ENCODE measurements at places on chromosomes 2 and 18.

- DNase-seq: no peak
Measured at GRCh38 chr2:126616606-126617069, 39.3 kb upstream of the GYPC start.

GRCh38 chr2:230129343-230129742 lies 60.6 kb upstream of the SLC16A14 start:
- DNase-seq: no peak

- no peak for DNase-seq
Measured at GRCh38 chr2:16258350-16258749, 318.0 kb downstream of the MYCN start.

- no peak for DNase-seq
Measured at GRCh38 chr2:26740346-26740745, 23.7 kb upstream of the SLC35F6 start.

GRCh38 chr2:238872628-238873380 lies 24.9 kb downstream of the TWIST2 start:
- DNase-seq: no peak

DNA sequence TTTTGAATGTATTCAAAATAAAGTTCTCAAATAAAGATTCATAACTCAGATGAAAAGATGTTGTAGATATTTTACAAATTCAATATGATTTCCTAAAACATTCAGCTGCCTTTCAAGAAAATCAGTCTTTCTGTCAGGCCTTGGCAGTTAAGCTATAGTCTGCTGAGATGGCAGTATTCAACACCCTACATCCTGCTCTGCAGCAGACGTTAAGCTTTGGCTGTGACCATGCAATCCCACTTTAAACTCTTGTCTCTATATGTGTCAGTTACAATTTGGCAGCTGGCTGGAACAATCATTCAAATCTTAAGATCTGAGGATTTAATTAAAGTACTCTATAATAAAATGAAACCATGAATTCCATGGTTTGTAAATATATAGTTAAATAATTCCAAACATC lies 567.3 kb upstream of the ZNF804A start:
- DNase-seq: no peak

DNA sequence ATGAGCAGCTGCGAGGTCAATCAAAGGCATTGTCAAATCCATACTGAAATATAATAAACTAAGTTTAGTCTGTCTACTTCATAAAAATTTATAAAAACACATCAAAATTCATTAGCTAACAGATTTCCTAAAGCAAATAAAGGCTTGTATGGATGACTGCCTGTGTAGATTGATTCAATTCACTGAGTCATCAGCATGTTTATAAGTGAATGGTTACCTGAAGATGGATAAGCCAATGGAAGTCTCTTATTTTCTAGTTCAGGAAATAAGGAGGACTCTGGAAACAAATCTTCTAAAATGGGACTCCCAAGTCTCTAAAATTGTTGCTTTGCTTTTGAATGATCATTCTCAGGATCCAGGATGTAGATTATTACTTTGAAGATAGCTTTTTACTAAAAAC lies 57.0 kb upstream of the HNRNPA3 start:
- no peak for DNase-seq

DNA sequence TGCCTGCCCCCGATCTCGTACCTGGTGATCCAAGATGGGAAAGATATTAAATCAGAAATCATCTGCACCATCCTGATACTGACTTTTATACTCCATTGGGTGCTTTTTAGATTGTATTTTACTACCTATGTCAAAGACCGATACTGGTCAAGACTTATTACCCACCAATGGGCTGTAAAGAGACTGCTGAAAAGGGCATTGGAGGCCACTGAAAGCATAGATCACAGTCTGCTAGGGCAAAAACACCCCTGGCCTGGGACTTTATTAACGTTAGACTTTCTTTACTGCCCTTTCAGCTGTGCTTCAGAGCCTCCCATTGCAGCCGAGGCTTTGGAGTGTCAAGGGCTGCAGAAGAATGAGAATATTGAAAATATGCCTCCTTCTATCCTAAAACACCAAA lies 472.8 kb upstream of the DDX18 start:
- no peak for DNase-seq

DNA sequence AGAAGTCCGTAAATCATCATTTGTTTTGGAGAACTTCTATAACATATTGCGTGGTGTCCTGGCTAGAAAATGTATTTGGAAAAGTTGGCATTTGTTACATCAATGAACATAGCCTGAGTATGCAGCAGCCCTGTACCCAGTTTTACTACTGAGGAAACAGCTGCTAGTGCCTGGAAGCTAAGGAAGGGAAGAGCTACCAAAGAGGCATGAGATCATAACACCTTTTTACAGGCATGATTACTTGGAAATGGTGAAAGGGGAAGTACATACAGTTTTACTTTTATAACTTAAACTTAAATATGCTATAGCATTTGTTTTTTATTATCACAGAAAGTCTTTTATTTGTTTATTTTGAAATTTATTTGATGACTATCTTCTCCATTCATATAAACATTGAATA lies 128.4 kb upstream of the MC4R start:
- DNase-seq: no peak

- no peak for DNase-seq
Measured at GRCh38 chr2:195456771-195457170, 200.3 kb upstream of the SLC39A10 start.

GRCh38 chr18:24831871-24832665 lies 371.6 kb downstream of the HRH4 start:
- DNase-seq: no peak

DNA sequence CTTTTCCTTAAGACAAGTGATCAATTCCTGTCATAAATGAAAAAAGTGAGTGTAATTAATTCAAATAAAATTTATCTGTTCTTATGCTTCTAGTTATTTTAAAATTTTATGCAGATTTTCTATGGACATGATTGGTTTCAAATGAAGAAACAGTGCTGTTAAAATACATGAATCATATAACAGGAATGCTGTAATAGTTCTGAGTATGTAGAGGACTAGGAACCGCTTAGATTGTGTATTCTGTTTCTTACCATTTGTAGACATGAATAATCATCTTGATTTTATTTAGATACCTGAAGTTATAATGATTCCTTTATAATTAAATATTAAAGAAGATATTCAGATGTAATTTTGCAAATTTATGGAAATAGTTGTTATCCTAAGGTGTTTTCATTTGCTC lies 3.5 kb downstream of the ACTR2 start:
- DNase-seq: no peak

DNA sequence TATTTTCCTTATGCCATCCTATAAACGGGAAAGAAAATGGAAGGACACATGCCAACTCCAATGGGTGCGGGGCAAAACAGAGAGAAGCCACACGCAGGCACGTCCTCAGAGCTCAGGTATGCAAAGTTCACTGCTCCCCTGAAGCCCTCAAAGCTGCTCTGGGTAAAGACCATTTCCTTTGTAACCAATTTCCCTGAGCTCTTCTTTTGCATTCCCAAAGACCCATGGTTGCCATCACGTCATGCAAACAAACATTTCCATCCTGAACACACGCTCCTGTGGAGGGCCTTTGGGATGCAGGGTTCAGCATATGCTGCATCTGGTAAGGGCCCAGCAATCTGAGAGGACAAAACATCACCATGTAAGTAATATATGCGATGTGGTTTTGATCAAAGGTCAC lies 69.4 kb downstream of the EMILIN2 start:
- no peak for DNase-seq

GRCh38 chr18:54528942-54529376 lies 62.1 kb upstream of the DYNAP start:
- DNase-seq: no peak

GRCh38 chr2:7070483-7070882 lies 153.3 kb downstream of the RNF144A start:
- no peak for DNase-seq

GRCh38 chr18:78618726-78619125 lies 360.9 kb upstream of the SALL3 start:
- no peak for DNase-seq

- DNase-seq: peak; percentile 69
Measured at GRCh38 chr2:242031481-242032019, 162.0 kb downstream of the RTP5 start.

- DNase-seq: no peak
Measured at GRCh38 chr18:48674758-48675351, 136.0 kb downstream of the CTIF start.

GRCh38 chr2:195861821-195862220 lies 204.8 kb downstream of the SLC39A10 start:
- no peak for DNase-seq

DNA sequence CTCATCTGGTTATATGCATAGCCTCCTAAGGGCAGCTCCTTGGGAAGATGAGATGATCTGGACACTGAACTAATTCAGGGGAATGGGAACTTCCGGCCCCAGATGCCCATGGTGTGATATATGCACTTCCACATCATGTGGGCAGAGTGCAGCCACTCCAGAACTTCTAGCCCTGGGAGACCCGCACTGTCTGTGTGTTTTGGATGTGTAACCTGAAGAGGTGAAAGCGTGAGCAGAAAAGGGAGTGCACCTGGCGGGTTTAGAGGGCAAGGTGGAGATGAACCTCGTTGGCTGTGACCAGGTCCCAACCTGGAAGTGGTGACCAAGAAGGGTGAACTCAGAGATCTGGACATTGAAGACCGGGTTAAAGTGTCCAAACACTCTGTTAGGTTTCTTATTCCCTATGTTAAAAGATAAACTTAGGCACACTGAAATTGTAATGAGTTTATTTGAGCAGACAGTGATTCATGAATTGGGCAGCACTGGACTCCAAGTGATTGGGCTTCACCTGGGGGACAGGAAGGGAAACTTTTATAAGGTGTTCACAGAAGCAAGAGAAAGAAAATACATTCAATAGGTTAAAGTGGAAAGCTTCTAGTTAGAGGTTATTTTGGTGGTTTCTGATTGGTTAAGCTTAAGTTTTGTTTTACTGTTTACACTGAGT lies 296.2 kb upstream of the SKOR2 start:
- DNase-seq: no peak

GRCh38 chr2:240269886-240270285 lies 129.4 kb upstream of the OTOS start:
- DNase-seq: no peak

DNA sequence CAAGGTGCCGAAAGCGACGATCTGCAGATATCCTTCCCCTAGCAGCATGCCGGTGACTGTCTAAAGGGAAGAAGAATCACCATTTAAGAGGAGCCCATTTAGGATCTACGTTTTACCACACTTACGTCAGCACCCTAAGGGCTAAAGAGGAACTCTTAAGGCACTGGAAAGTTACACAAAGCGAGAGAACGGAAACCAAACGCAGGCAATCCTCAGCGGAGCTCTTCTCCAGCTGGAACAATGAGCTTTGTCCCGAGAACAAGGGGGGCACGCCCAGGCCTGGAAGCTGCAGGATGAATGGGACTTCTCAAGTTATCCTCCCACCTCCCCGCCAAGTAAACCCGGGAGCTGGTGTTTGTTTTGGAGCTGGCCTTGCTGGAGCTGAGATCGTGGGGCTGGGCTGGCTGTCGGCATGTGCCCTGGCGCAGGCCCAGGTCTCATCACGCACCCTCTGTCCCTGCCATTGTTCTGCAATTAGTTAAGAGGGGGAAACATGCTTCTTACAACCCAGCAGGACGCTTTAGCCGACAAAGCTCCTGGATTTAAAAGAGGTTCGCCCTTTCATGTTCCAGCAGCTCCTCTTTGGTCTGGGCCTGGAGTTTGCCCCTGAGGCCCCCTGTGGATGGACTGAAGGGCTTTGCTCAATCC lies 36.4 kb downstream of the PXDN start:
- DNase-seq: no peak

- DNase-seq: no peak
Measured at GRCh38 chr2:214088536-214088935, 322.3 kb upstream of the VWC2L start.

GRCh38 chr18:64097497-64097896 lies 51.4 kb downstream of the LINC00305 start:
- no peak for DNase-seq

GRCh38 chr2:179556425-179556824 lies 291.8 kb upstream of the SESTD1 start:
- DNase-seq: no peak

GRCh38 chr18:72223733-72224132 lies 320.4 kb downstream of the CBLN2 start:
- no peak for DNase-seq

DNA sequence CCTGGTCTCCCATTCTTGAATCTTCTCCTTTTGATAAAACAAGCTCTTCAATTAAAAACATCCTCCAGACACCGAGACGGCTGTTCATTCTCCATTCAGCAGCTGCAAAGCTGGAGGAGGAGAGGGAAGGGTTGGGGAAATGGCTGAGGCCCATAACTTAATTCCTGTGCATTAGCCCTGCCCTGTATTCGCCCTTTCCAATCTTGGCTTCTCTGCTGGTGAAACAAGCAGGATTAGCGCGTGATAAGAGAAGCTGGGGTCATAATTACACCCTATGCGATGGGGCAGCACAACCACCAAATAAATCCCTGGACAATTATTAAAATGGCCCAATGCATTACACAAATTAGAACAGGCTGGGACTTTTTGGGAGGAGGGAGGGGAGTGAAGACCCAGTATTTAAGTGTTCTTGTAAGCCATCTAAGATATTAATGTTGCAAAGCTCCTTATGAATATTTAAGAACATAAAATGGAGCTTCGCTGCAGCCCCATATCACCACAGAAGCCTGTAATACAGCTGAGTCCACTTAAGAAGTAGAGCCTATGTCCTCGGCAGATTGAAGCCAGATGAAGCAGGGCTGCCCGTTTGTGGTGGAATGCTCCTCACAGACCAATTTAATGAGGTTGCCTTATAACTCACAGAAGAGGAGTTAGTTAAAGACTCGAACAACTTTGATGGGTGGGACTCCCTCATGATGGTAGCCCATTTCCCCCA lies 176.6 kb upstream of the SKOR2 start:
- no peak for DNase-seq

DNA sequence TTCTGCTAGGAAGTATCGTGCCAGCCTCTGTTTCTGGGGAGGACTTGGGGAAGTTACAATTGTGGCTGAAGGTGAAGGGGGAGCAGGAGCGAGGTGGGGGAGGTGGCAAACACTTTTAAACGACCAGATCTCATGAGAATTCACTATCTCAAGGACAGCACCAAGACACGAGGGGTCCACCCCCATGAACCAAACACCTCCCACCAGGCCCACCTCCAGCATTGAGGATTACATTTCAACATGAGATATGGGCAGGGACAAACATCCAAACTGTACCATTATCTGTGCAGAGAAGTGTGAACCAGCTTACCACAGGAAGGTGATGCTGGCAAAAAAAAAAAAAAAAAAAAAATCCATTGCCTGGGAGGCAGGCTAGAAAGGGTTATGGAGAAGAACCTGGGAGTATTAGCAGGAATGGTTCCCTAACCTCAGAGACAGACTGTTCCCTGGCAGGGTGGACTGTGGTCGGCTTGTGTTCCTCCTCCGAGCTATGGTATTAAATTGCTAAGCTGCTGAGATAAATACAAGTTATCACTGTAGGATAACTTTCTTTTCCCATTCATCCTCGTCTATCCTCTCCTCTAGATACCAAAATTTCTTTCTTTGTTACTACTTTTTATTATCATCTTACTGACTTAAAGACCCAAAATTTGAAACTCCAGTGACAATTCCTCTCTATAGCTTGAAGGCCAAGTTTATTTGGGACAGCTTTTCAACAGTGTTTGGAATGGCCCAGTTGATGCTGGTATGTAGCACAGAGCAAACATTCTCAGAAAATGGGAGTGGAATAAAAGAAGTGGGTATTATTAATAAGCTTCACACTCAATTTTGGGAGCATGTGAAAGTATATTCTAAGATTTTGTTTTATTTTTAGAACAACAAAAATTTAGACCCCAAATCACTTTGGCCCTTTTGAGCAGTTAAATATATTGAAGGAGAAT lies 73.7 kb upstream of the MAP3K20 start:
- DNase-seq: no peak

- no peak for DNase-seq
Measured at GRCh38 chr2:27552941-27553340, 29.9 kb upstream of the ZNF512 start.
